DMS53 (cell line): ENCODE measurements at places on chromosomes 5 and 9.

GRCh38 chr5:174490728-174491127 lies 233.7 kb upstream of the MSX2 start:
- no peak for DNase-seq

DNA sequence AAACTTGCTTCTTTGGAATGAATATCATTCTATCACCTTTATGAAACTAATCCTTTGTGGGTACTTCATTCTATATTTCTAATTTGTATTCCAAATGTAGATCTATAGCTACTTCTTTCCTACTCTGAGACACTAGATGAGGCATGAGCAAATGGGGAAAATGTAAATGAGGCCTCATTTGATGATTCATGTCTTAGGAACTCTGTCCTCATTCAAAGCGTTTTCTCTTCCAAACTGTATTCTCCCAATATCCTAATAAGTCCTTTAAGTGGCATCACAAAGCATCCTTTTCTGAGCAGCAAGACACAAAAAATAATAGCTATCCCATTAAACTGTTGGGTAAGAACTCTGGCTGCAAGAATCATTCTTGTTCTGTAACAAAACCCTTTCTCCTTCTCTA lies 56.1 kb downstream of the TTLL11 start:
- no peak for DNase-seq

DNA sequence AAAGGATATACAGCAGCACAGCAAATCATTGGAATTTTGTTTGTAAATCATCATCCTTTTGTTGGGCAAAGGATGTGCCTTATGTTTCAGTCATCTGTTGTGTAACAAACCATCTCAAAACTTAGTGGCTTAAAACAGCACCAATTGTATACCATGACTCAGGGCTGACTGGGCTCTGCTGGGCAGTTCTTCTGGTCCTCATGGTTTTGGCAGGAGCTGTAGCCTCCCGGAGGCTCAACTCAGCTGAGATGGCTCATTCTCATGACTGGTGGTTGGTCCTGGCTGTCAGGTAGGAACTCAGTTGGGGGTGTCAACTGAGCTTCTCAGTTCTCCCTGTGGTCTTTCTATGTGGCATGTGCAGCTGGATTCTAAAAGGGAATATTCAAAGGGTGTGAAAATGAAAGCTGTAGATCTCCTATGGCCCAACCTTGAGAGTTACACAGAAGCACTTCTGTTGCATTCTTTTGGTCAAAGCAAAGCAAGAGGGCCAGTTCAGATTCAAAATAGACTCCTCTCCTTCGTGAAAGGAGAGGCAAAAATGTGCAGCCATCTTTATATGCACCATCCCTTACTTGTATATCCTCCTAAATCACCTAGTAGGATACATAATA lies 39.1 kb upstream of the CPEB4 start:
- no peak for DNase-seq

DNA sequence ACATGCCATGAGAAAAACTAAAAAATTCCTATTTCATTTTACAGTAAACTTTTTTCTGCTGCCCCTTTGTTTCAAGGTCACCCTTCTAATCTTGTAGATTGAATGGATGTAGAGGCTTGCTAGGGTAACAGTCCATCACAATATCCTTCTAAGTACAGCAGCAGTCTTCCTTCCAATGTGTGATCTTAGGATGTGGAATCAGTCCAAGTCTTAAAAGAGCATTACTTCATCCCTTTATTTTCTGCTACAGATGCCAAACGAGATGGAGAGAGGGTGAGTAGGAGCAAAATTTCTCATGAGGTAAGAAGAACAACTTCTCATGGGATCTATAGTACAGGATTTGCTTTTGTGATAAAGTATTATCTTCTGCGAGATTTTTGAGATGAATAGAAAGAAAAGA lies 704 bp upstream of the IL33 start:
- DNase-seq = no peak

GRCh38 chr9:27150746-27151406 lies 41.9 kb downstream of the TEK start:
- DNase-seq = no peak

DNA sequence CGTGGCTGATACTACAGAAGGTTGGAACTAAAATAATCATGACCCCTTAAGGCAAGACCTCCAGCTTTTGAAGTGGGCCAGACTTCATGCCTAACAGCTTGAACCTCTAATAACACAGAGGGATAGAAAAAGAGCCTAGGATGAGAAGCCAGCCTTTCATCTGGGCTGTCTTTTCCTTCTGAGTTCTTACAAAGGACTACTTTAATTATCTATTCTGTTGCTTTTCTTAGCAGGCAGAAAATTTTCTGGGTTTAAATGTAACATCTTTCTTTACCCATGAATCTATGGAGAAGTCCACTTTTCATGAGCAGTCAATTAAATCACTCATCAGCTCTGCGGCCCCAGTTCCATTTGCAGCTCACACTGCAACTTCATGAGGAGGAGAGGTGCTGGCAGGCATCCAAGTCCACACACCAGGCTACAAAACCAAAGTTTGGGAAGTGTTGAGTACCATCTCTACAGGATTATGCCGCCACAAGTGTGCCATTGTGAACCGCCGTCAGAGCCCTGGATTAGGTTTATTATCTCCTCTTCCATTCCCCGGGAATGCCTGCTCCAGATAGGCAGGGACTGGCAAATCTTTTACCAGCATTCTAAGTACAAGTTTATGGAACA lies 192.0 kb downstream of the TLE4 start:
- DNase-seq = no peak

DNA sequence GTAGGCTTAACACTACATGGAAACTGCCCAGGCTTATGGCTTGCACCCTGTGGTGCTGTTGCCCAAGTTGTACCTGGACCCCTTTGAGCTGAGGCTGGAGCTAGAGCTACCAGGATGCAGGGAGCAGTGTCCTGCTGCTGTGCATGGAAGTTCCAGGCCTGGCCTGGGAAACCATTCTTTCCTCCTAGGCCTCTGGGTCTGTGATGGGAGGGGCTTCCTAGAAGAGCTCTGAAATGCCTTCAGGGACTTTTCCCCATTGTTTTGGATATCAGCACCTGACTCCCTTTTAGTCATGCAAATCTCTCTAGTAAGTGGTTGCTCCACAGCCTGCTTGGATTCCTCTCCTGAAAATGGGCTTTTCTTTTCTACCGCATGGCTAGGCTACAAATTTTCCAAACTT lies 7.9 kb upstream of the HRH2 start:
- no peak for DNase-seq

DNA sequence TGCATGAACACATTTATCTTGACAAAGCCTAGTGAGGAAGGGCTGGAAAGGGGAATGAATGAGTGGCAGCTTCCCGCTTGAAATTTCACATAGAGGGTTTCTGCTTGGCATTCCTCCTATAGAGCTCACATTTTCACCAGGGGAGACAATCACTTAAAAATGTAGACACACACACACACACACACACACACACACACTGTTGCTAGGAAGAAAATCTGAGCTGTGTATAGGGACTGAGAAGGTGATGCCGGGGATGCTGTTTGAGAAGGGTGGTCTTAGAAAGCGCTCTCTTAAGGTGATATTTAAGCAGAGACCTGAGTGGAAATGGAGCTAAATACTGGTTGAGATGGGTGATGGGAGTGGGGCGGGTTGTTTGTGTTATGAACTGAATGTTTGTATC lies 70.4 kb downstream of the LRRC70 start:
- no peak for DNase-seq

- DNase-seq = no peak
Observed at GRCh38 chr9:123742009-123742767, 187.7 kb downstream of the DENND1A start.

- no peak for DNase-seq
Observed at GRCh38 chr5:177373806-177374205, 10.4 kb upstream of the SLC34A1 start.

- no peak for DNase-seq
Observed at GRCh38 chr5:21142791-21143190, 1154.8 kb upstream of the CDH18 start.

DNA sequence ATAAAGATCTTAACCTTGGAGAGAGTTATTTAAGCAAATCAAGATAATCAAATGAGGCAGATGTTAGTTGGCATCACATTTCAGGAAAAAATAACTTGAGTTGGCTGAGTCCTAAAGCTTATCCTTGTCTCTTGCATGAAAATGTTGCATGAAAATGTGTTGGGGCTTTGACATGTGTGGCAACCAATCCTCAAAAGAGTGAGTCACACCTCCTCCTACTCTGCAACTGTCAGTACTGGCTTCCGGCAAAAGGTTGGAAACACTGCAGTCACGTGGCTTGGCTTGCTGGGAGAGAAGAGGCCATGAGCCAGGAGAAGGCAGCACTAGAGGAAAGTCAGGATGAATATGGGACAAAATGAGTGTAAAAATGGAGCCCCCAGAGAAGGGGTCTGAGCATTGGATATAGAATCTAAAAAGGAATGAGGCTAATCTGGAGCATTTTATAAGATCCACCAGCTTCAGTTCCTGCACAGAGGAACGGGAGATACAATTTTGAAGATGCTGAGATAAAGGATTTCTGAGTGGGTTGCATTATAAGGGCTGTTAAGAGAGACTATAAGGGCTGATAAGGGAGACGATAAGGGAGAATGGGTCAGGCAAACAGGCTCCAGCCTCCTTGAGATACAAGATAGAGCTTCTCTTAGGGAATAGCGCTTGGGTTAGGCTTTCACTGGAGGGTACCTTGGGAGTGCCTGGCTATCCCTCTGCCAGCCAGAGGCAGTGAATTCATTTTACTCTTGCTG lies 43.1 kb downstream of the SPATA31D1 start:
- peak; percentile 25 for DNase-seq

GRCh38 chr5:154103233-154103632 lies 64.5 kb downstream of the MFAP3 start:
- peak; percentile 16 for DNase-seq

GRCh38 chr9:95924987-95925386 lies 49.5 kb downstream of the ERCC6L2 start:
- DNase-seq = no peak

DNA sequence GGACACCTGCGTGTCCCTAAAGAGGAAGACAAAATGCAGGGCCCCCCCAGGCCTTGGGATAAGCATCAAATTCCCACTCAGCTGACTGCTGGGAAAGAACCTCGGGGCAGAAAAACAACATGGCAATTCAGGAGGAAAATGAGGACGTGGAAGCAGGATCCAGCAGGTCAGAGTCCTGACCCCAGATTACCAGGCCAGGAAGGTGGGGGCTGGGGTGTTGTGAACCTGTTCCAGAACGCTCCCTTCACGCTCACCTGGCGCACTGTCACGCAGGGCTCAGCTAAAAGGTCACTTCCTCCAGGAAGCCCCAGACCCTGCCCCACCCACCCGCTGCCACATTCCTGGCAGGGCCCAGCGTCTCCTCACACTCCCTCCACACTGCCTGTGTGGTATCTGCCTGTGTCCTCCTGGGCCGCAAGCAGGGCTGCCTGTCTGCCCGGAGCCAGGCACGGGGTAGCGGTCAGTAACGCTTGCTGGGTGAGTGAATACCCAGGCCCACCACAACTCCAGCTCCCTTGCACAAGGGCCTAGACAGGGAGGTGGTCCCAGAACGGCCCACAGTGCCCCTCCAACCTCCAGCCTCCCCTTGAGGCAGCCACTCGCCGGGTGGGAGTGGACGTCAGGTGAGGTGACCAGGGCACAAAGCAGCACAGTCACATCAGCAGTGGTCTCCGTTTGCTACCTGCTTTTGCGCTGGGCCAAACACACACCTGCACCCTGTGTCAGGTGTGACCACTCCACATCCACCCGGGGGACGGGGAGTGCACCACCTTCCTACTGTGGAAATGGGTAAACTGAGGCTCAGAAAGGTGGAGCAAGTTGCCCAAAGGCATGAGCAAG lies 18.1 kb downstream of the VAV2 start:
- no peak for DNase-seq

DNA sequence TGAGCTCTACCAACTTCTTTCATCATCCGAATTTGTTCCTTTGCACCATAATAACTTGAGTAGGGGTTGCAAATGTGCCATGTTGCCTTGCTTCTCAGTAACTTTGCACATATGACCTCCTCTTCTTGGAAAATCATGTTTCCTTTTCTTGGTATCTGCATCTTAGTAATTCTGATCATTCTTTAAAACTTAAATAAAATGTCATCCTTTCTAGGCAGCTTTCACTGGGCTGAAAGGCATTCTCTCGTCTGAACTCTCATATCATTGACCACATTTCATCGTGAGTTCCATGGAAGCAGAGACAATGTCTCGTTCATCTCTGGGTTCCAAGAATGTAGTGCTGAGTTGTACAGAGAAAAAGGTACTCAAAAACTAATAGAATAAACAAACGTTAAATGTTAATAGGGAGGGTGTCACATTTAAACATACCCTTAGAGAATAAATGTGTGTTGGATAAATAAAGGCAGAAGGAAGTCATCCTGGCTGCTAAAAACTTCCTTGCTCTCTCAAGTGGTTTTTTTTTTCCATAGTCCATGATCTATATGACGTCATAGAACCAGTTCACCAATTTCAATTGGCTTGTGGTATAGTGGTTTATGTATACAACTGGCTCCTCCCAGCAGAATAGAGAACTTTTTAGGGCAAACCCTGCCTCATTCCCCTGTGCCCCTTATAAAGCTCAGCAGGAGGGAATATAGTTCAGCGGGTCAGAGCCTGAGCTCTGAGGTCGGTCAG lies 218.1 kb upstream of the TRIM32 start:
- no peak for DNase-seq

DNA sequence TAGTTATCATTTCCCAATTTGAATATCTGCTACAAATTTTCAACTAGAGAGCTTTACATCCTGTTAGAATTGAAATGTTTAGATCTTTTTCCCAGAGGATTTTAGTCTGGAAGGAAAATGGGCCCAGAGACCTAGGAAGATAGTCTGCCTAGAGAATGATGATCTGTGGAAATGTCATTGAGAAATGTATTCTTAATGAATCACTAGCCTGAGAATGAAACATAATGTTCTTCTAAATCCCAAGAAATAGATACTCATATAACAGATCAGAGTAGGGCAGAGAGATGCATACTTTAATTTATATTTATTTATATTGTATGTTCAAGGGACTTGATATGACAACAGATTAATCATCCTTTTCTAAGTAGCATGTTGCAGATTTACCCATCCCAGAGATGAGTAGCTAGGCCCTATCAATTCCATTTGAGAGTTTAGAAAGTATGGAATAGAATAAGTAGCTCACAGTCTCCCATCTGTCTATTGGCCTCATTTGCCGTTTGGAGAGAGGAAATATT lies 25.1 kb upstream of the SLC44A1 start:
- no peak for DNase-seq

DNA sequence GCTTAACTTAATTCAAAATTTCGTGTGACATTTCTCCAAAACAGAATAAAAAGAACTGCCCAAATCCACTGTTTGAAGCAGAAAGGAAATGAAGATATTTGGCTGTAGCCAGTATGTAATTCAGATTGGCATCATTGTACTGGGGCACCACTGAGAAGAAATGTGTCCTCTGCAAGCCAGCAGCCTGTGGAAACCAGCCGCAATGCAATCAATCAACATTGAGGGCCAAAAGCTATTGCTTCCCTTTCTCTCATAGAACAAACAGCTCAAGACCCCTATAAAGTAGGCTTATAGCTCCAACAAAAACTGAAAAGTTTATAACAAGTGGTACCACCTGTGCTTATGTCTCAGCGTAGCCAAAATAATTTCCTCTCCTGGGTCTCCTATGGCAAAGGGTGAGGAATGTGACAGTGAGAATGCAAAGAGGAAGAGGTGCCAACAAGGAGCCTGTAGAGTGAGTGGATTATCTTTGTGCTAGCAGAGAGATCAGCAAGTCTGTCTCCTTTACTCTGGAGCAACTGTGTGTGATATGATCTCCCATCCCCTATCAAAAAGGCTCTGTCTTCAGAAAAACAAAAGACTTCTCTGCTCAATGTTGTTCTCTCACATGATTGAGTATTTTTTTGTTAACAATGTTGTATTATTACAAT lies 1072.3 kb upstream of the DMAC1 start:
- no peak for DNase-seq
